NCI-H187 treated with DMSO at 0.1 percent for 48 hours (cell line): ENCODE measurements at places on chromosomes 2 and 18.

DNA sequence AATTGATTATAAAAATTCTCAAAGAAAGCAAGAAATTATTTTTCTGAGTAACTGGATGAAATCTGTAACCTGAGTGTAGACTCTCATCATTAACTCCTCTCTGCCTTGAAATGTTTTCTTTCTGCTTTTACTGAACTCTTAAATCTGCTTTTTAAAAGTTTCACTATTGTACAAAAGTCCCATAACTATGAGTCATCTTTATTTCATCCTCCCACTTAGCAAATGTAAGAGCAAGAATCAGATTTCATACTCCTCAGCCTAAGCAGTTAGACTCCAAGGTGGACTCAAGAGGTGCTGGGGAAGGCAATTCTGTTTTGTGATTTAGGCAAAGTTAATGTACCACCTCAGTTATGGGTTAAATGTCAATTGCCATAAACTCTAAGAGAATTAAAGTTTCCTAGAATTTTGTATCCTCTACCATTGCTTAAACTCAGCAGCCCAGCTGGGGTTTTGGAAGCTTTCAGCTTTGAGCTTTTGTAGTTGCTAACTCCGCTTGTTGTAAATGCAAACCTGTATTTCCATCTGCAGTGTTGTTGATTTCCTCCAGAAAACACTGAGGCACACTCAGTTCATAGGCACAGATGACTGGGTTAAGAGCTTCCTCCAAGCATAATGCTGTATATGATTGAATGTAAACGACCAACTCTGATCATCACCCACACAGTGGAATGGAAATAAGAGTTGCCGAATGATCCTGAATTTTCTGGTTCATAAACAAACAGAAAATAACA lies 268.8 kb downstream of the ARHGAP15 start:
- no peak for DNase-seq

GRCh38 chr2:68223419-68223818 lies 28.9 kb downstream of the PPP3R1 start:
- DNase-seq: no peak

DNA sequence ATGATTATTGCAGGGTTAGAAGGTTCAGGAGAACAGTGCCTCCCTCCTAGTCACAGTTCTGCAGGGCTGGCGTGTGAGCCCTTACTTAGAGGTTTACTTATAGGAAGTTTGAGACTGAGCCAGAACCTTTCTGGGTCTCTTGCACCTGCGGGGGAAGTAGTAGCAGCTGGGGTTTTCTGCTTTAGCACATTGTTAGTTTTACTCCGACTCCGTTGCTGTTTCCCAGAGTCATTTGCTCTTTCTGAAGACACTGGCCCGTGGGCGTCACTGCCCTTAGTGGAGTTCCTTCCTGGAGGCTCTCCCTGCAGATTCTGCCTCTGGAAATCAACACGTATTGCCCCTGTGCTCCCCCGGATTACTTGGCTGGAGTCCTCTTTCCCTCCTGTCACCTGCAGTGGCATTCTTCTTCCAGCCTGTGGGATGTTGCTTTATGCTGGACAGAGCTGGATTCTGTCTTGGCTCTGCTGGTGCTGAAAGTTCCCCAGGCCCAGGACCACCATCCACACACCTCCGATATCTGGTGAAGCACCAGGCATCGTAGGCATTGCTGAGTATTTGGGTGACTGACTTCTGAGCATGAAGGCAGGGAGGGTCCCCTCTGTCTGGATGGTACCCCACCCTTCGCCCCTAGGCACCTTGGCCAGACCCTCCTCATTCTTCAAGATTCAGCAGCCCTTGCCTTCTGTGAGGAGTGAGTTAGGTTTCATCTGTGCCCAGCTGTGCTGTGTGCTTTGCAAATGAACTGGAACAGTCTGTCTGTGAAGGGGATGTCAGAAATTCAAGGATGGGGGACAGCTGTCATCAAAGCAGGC lies 51.7 kb downstream of the AGAP1 start:
- no peak for DNase-seq

DNA sequence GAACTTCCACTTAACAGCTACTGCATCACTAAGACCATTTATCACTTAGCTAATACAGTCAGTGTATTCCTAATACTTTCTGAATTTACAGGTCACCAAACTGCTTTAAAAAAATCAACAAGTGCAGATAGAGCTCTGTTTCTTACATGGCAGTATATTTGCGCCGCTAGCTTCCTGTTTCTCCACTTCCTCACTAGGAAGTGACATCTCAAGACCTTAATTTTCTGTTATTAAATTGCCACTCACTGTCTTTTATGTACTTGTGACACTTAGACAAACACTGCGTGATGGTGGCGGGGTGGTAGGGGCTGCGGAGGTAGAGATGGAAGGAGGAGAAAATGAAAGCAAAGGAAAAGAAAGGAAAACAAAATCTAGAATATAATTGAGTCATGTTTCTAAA lies 53.7 kb upstream of the CRIM1 start:
- no peak for DNase-seq

DNA sequence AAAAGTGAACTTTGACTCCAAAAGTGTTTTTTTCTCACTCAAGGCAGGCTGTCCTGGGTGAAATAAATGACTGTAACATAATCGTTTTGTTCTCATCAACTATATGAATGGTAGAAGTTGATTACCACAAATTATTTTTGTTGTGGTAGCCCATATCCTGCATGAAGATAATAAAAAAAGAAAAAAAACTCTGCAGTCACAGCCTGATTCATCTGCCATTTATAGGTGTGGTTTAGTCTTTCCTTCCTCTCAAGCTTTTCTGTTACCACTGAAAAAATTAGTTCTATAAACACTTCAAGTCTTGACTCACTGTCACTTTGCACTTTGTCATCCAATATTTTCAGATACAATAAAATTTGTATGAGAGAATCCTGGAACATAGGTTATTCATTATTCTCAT lies 522.0 kb downstream of the PLCL1 start:
- DNase-seq: no peak

DNA sequence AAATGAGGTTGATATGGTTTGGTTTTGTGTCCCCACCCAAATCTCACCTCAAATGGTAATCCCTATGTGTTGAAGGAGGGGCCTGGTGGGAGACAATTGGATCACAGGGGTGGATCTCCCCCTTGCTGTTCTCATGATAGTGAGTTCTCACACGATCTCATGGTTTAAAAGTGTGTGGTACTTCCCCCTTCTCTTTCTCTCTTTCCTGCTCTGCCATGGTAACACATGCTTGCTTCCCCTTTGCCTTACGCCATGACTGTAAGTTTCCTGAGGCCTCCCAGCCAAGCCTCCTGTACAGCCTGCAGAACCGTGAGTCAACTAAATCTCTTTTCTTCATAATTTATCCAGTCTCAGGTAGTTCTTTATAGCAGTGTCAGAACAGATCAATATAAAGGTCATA lies 24.7 kb upstream of the FAM124B start:
- DNase-seq: no peak

- DNase-seq: no peak
Observed at GRCh38 chr18:9750606-9751304, 42.7 kb downstream of the RAB31 start.

DNA sequence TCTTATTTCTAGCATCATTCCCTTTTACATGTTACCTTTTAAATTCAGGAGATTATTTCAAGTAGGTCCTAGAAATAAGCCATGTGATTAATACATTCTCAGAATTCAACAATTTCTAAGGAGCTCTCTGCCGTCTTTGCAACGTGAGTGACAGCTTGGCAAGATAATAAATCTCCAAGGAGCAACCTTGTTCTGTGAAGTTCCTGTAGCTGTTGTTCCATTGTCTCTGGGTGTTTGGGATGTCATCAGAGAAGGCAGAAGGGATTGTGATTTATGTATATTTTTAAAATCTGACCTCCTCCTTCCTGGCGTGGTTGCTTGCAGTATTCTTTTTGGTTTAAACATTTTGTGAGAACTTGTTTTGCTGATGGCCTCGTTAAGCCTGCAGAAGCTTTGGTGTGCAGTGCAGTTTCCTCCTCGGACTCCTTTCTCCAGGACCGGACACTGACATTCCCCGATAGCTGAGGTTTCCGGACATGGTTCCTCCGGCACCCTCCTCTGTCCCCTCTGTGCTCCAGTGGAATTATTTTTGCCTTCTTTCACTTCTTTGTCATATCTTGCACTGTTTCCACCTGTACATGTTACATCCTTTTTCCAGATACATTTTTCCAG lies 33.7 kb downstream of the RAMP1 start:
- no peak for DNase-seq

DNA sequence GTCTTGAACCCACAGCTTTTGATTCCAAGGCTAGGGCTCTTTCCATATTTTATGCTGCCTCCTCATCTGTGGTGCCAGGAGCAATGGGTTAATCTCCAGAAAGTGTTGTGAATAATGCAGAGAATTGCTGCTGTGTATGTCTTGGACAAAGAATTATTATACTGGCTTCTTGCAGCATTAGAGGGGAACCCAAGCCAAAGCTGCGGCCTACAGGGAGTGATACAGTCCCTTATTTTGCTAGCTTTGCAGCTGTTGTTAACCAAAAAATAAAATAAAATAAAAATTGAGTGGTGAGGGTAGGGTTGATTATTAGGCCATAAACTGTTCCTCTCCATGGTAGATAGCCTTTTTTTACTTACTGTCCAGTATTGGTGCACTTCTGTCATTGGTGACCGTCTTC lies 16.7 kb downstream of the WIPF1 start:
- no peak for DNase-seq

DNA sequence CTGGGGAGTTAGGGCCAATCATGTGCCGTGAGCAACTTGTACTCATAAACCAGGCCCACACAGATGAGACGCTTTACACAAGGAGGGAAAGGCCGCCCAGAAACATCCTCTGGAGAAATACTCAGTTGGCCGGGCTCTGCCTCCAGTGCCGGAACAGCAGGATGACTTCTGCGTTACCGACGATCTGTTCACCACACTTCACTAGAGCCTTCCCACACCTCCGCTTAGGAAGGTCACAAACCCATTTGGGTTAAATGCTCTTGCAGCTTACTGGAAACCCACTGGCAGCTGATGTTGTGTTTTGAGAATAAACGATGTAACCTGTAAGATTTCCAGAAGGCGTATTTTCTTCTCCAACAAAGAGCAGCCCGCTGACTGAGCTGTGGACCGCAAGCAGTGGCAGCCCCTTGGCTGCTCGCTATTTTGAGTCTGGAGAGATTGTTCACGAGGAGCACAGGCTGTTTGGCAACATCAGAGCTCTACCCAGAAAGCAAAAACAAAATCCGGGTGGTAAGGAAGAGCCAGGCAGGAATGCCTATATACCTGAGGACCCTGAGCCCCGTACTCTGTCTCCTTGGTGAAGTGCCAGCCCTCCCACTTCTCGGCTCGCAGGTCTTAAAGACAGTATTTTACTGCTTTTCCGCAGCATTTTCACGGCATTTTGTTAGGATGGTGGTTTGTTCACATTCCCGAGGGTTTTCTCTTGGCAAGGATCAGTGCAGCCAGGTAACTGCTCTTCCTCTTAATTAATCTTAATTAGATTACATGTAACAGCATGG lies 44.0 kb downstream of the COLEC12 start:
- no peak for DNase-seq

DNA sequence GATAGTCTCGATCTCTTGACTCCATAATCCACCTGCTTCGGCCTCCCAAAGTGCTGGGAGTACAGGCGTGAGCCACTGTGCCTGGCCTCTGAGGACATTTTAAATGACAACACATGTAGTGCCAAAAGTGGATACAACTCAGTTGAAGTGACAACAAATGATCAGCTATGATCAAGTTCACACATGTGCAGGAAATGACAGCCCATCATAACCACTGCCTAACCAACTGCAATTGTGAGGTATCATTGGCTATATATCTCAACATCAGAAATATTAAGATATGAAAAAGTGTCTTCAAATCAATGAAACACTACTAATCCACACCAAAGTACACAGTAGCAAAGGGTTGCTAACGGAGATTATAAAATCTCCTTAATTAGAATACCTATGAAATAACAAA lies 84.8 kb downstream of the DTNB start:
- no peak for DNase-seq

DNA sequence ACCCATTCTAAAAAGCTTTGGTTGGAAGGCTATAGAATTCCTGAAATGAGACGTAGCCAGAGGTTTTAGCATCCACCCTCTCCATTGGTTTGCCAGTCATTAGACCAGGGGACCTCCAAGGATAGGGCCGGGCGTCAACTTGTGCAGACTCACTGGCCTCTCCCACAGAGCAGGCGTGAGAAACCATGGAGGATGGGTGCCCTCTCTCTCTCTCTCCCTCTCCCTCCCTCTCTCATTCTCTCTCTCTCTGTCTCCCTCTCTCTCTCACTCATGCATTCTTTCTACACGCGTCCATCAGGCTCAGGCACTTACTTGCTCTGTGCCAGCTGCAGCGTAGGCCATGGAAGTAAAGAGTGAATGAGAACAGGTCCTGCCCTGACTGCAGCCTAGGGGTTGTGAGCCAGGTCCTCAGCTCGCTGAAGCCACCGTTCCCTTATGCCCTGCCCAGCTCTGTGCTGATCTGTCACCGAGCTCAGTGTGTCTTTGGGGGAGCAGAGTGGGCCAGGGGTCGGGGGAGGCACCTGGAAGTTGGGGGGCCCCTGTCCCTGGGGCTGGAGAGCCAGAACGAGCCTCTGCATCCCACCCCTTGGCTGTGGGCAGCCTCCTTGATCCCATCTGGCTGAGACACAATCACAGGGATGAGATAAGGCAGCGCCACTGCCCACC lies 304.4 kb upstream of the HS6ST1 start:
- no peak for DNase-seq

DNA sequence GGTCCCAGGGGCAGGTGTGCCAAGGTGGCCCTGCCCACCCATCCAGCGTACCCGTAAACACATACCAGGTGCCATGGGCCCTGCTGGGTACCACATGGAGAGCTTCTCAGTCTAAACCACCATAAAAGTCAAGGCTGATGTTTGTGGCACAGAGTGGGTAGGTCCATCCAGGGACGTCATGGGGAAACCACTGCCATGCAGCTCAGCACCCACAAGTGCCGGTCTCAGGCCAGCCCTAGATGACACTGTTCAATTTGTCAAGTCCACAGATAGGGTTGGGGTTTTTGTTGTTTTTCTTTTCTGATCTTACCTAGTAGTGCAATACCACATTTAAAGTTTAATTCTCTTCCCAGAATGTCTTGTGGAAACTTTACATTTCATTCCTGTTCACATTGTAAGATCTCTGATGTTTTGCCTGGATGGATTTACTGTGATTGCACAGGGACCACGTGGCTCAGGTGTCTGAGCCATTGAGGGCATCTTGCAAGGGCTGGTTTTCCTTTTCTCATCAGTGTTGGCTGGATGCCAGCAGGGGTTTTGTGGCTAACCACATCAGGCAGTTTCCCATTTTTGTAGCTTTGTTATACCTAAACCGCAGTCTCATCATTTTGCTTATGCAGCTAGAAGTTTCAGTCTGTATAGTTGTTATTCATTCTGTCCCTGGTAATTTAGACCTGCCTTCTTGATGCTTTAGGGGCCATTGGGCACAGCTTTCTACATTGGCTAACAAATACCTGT lies 64.7 kb downstream of the STK25 start:
- peak; percentile 6 for DNase-seq

- no peak for DNase-seq
Observed at GRCh38 chr2:194314042-194314441, 1343.0 kb upstream of the SLC39A10 start.

- DNase-seq: no peak
Observed at GRCh38 chr2:239252801-239253200, 148.0 kb downstream of the HDAC4 start.

GRCh38 chr2:2101924-2102323 lies 229.2 kb downstream of the MYT1L start:
- DNase-seq: peak; percentile 45
